ENCODE measurements at places on chromosomes 13 and 19.
A peak's percentile ranks its signal among the peaks of the same experiment; 100 is the strongest.

- no peak for DNase-seq
Observed at GRCh38 chr19:40144947-40145748, 46.1 kb upstream of the MAP3K10 start.

DNA sequence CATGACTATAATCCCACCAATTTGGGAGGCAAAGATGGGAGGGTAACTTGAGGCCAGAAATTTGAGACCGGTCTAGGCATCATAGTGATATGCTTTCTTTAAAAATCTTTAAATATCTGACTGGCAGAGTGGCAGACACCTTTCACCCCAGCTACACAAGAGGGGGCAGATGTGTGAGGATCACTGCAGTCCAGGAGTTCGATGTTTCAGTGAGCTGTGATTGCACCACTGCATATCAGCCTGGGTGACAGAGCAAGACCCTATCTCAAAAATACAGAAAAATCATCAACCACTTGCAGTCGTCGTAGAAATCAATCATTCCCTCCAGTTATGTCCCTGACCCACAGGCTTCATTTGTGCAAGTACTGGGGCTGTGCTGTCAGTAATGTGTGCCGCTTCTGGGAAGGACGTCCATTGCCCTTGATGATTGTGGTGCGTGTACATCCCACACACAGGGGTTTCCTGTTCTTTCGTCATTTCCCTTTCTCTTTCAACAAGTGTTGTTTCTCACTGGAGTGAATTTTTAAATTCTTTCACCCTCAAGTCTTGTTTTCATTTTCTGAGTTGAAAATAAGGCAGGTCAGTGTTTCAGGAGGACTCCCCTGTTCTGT is 1.4 kb downstream of the LGALS14 start:
- DNase-seq = no peak

GRCh38 chr13:37446503-37446902 is 152.1 kb downstream of the POSTN start:
- peak; percentile 90 for DNase-seq

GRCh38 chr19:39660661-39661060 is 4.9 kb downstream of the LGALS16 start:
- no peak for DNase-seq

DNA sequence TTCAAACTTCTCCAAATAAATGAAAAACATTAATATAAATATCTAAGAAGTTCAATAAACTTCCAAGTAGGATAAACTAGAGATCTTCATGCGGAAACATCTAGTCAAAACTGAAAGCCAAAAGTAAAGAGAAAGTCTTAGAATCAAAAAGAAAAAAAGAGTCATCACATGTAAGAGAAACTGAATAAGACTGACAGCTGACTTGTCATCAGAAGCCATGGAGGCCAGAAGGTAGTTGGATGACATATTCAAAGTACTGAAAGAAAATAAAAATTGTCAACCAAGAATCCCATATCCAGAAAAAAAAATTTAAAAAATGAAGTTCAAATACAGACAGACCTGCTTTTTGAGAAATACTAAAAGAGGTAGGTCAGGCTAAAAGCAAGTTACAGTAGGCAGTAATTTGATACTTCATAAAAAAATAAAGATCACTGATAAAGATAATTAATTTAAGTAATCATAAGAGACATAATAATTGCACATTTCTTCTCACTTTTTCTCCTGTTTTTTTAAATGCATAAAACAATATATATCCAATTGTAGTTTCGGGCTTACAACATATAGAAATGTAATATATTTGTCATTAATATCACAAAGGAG is 327.6 kb upstream of the PCDH9 start:
- DNase-seq = no peak

DNA sequence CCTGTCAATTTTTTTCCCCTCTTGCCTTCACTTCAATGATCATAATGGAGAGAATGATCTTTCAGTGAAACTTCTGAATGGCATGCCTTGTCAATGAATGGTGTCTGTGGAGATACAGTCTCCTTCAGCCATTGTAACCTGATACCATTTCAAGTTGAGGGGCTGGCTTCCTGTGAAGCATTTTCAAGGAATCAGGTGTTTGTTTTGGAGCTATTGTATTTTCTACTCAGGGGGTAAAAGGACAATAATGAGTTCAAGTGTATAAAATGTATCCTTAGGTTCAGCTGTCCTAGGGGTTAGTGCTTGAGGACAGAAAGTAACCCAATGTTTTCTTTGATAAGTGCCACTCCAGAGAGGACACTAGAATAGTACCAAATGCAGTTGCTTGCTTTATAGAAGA is 23.8 kb upstream of the CBY2 start:
- DNase-seq = no peak

Data from HFFc6 (cell line).